ENCODE measurements at places on chromosomes 5 and 9.

- no peaks in the 10 kb centered on the region for H3K27me3 ChIP-seq
- H3K4me3 ChIP-seq = no peak overlapping the region
- no peak for DNase-seq
- H3K27ac ChIP-seq = no peak overlapping the region
- no peaks in the 10 kb centered on the region for H3K4me1 ChIP-seq
- no peaks in the 10 kb centered on the region for H3K36me3 ChIP-seq
Measured at GRCh38 chr5:158175934-158176481, 317.1 kb upstream of the CLINT1 start.

DNA sequence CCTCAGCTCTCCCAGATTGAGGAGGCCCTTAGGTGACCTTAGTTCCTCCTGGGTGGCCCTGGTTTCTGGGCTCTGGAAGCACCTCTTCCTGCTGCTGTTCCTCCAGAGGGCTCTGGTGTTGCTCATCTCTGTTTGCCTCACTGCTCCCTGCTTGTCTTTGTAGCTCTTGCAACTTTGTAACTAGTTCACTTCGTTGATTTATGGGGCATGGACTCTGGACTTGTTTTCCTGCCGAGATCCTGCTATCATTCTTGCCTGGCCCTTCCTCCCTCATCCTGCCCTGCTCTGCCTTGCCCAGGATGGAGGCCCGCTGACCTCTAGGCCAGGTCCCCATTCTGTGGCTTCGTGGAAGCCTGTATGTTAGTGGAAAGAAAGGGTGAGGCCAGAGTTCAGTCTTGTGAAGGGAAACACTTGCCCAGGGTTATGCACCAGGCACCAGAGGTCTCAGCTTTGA, 169.3 kb downstream of the MACROH2A1 start:
- H3K4me3 ChIP-seq = no peak overlapping the region
- peak; percentile 21 for DNase-seq
- H3K4me1 ChIP-seq = no peaks in the 10 kb centered on the region
- H3K36me3 ChIP-seq = no peaks in the 10 kb centered on the region
- H3K27ac ChIP-seq = no peak overlapping the region

DNA sequence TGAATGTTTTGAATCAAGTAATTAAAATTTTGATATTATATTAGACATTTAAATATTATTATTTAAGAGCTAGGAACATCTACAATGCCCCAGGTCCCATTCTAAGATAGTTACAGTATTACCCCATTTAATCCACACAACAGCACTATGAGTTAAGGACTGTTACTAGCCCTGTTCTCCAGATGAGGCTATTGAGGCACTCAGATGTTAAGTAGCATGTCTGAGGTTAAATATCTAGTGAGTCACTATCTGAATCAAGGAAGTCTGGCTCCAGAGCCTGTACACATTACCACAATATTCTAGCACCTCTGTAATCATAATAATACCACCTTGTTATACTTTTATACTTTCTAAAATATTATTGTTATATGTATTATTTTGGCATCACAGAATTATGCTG, 304.6 kb downstream of the PDE4D start:
- H3K36me3 ChIP-seq = no peaks in the 10 kb centered on the region
- no peaks in the 10 kb centered on the region for H3K4me1 ChIP-seq
- no peak overlapping the region for H3K27ac ChIP-seq
- no peak overlapping the region for H3K4me3 ChIP-seq
- H3K27me3 ChIP-seq = no peaks in the 10 kb centered on the region

DNA sequence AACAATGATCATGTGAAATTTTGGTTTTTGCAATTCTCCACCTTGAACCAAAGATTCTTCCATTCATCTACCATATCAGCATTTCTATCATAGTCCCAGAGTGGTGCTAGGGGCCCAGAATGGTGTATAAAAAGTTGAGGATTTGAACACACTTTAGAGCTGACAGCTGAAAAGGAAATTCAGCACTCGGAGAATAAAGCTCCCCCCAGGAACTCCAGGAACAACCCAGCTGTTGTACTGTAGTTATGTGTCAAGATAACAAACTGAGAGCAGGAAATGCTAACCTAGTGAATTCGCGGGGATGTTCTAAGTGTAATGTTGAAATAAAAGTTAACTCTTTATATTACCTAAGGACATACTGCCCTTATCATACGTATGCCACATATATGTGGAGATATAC, 216.7 kb downstream of the NFIB start:
- peak overlapping the region; percentile 87 for H3K27ac ChIP-seq
- H3K27me3 ChIP-seq = no peaks in the 10 kb centered on the region
- H3K4me1 ChIP-seq = peaks cover 3% of the 10 kb centered on the region
- H3K4me3 ChIP-seq = no peak overlapping the region

DNA sequence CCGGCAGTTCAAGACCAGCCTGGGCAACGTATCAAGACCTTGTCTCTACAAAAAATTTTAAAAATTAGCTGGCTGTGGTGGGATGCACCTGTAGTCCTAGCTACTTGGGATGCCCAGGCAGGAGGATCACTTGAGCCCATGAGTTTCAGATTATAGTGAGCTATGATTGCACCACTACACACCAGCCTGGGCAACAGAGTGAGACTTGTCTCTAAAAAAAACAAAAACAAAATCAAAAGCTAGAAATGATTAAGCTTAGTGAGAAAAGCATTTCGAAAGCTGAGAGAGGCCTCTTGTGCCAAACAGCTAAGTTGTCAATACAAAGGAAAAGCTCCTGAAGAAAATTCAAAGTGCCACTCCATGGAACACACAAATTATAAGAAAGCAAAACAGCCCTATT, 4.8 kb downstream of the FAM151B start:
- no peaks in the 10 kb centered on the region for H3K4me1 ChIP-seq
- no peaks in the 10 kb centered on the region for H3K36me3 ChIP-seq
- no peak overlapping the region for H3K4me3 ChIP-seq
- DNase-seq = no peak
- no peak overlapping the region for H3K27ac ChIP-seq
- H3K27me3 ChIP-seq = no peaks in the 10 kb centered on the region

DNA sequence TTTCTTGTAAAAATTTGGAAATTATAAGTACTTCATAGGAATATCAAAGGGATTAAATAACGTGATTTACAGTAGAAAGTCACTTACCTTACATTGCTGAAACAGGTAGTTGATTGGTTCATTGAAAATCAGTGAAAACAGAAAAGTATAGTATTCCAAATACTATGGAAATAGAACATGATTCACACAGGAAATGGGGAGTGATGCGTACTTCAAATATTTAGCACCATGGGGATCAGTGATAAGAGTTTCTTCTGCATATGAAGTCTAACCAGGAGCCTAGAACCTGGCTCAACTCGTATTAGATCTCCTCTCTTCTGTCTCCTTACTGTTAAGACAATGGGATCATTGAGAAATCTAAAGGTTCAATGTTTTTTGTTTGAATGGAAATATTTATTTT, 133.3 kb downstream of the FAM174A start:
- H3K4me3 ChIP-seq = no peak overlapping the region
- no peak for DNase-seq
- no peaks in the 10 kb centered on the region for H3K27me3 ChIP-seq
- H3K27ac ChIP-seq = no peak overlapping the region

- DNase-seq = no peak
- no peaks in the 10 kb centered on the region for H3K36me3 ChIP-seq
- H3K4me3 ChIP-seq = no peak overlapping the region
- H3K27ac ChIP-seq = no peak overlapping the region
Measured at GRCh38 chr9:136316896-136317676, 10.3 kb upstream of the GPSM1 start.

DNA sequence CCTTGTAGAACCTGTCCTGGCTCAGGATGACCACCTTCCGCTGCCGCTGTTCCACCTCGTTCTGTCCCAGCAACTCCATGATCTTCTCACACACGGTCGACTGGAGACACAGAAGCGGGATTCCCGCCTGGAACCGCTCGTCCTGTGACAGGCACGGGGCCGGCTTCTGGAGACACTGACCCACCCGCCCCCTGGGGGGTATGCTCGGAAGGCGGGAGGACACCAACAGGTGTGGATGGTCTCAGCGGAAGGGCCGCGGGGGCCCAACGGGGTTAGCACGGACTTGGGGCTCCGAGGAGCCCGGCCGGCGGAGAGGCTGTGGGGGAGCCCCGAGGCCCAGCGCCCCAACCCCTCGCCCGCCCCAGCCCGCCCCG, 530 bp downstream of the UCK1 start:
- H3K4me3 ChIP-seq = peak overlapping the region; percentile 98
- DNase-seq = peak; percentile 67
- H3K27me3 ChIP-seq = no peaks in the 10 kb centered on the region
- H3K4me1 ChIP-seq = no peaks in the 10 kb centered on the region

DNA sequence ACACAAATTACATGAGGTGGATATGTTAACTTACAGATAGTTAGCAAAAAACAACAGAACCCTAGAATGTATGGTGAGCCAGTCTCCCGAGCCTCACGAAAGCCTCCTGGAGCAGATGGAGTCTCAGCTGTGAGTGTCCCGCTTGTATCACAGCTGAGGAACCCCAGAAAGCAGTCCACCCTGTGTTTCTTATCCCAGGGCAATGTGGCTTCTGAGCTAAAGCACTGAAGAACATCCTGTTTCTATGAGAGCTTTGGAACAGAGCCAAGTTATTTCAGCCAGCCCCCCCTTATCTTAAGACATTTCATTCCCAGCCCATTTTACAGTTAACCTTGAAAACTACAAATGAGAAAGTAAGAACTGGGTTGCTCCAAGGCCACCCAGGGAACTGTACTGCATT, 1220.9 kb upstream of the CDH6 start:
- DNase-seq = no peak
- H3K36me3 ChIP-seq = no peaks in the 10 kb centered on the region
- H3K4me3 ChIP-seq = no peak overlapping the region
- no peak overlapping the region for H3K27ac ChIP-seq

GRCh38 chr9:109681301-109681700, 98.7 kb upstream of the PALM2AKAP2 start:
- no peaks in the 10 kb centered on the region for H3K4me1 ChIP-seq
- H3K4me3 ChIP-seq = no peak overlapping the region
- DNase-seq = no peak
- no peaks in the 10 kb centered on the region for H3K27me3 ChIP-seq
- H3K27ac ChIP-seq = no peak overlapping the region
- H3K36me3 ChIP-seq = no peaks in the 10 kb centered on the region

GRCh38 chr9:133333566-133333965, 2.4 kb downstream of the SURF6 start:
- no peak overlapping the region for H3K27ac ChIP-seq
- DNase-seq = peak; percentile 30
- H3K4me1 ChIP-seq = no peaks in the 10 kb centered on the region
- H3K27me3 ChIP-seq = no peaks in the 10 kb centered on the region
- no peak overlapping the region for H3K4me3 ChIP-seq

DNA sequence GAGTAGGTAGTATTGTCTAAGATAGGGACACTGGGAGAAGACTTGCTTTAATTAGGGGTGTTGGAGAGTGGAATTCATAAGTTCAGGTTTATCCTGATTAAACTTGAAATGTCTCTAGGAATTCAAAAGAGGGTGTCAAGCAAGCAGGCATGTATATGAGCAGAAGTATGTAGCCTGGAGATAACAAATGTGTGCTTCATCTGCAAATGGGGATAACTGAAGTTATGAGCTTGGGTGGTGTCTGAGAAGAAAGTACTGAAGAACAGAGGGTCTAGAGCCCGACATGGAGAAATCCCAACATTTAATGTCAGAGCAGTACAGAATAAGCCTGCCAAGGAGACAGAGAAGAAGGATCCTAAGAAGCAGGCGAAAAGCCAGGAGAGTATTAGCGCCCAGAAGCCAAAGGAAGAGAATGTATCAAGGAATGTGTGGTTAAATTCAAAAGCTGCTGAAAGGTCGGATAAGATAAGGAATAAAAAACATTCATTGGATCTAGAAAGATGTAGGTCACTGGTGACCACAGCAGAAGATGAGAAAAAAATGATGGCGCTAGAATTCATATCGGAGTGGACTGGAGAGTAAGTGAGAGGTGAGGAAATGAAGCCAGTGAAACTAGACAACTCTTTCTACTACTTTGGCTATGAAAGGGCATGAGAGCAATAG, 401.5 kb upstream of the PIK3R1 start:
- H3K27me3 ChIP-seq = no peaks in the 10 kb centered on the region
- no peak for DNase-seq
- H3K27ac ChIP-seq = no peak overlapping the region
- no peaks in the 10 kb centered on the region for H3K36me3 ChIP-seq

DNA sequence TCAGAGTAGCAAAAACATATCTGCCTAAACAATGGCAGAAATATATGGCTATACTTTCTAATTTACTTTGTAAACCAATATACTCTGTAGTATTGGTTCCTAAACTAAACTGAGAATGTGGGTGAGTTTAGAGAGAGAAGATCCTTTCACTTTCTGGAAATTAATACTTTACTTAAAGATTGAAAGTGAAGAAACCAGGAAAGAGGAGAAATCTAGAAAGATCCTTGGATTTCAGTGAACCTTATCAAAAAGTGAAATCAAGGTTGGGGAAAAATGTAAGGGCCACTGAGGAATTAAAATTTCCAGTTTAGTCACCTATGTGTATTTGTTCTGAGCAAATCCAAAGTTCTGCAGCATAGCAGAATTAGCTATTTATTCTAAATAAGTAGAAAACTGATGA, 5.9 kb downstream of the SLC38A9 start:
- DNase-seq = no peak
- no peaks in the 10 kb centered on the region for H3K4me1 ChIP-seq
- H3K27ac ChIP-seq = no peak overlapping the region
- H3K27me3 ChIP-seq = no peaks in the 10 kb centered on the region

GRCh38 chr9:7983490-7983889, 183.9 kb upstream of the DMAC1 start:
- no peak for DNase-seq
- no peaks in the 10 kb centered on the region for H3K4me1 ChIP-seq
- no peak overlapping the region for H3K4me3 ChIP-seq
- no peaks in the 10 kb centered on the region for H3K36me3 ChIP-seq

- DNase-seq = peak; percentile 93
- no peaks in the 10 kb centered on the region for H3K4me1 ChIP-seq
- H3K27me3 ChIP-seq = no peaks in the 10 kb centered on the region
- H3K4me3 ChIP-seq = no peak overlapping the region
Measured at GRCh38 chr9:134371731-134372130, 45.5 kb downstream of the RXRA start.

GRCh38 chr9:85258823-85259370, 482.9 kb downstream of the AGTPBP1 start:
- no peak overlapping the region for H3K4me3 ChIP-seq
- no peaks in the 10 kb centered on the region for H3K27me3 ChIP-seq
- no peaks in the 10 kb centered on the region for H3K36me3 ChIP-seq
- no peaks in the 10 kb centered on the region for H3K4me1 ChIP-seq
- H3K27ac ChIP-seq = no peak overlapping the region

- no peak overlapping the region for H3K27ac ChIP-seq
- no peaks in the 10 kb centered on the region for H3K27me3 ChIP-seq
- no peaks in the 10 kb centered on the region for H3K4me1 ChIP-seq
- no peaks in the 10 kb centered on the region for H3K36me3 ChIP-seq
- no peak overlapping the region for H3K4me3 ChIP-seq
Measured at GRCh38 chr9:127918183-127919107, 1.6 kb upstream of the ST6GALNAC4 start.

DNA sequence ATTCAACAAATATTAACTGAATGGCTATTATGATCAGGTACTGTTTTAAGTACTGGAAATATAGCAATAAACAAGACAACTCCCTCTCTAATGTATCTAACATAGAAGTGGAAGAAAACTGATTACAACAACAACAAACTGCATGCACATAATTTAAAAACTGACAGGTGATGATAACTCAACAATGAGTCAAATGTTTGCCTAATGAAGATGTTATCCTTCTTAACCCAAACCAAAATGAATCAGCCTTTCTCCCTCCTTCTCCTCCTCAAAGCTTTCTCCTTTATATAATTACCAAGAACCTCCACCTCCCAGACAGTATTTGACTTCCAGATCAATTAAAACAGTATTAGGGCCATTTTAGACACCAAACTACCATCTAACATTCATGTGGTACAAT, 49.3 kb downstream of the RICTOR start:
- no peak overlapping the region for H3K27ac ChIP-seq
- H3K36me3 ChIP-seq = no peaks in the 10 kb centered on the region
- H3K4me3 ChIP-seq = no peak overlapping the region
- no peaks in the 10 kb centered on the region for H3K4me1 ChIP-seq
- no peak for DNase-seq
- H3K27me3 ChIP-seq = no peaks in the 10 kb centered on the region

Data from aorta (tissue), 5 donors.